ENCODE measurements at places on chromosomes 6 and 20.

DNA sequence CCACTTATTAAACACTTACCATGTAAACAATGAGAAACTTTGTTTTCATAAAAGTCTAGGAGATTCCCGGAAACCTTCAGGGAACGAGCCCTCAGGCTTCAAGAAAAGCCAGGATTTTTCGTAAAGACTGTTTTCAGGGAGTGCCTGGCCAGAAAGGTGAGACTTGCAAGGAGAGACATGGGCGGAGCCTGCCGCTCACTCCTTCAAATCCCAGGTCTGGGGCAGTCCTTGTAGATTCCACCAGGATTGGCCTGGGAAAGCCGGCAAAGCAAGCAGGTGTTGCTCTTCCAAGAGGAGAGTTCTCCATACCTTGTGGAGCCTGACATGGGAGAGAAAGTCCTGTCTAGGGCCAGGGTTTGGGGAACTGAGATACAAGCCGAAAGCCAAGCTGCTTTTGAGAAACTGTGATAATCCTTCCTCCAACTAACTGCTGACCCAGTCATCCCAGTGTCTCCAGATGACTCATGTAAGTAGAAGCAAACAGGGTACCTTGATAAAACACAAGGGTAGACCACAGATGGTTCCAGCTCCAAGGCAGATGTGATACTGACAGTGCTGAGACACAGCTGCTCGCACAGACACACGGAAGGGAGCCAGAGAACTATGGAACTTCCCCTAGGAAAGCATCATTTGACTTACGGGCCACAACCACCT lies 69.4 kb upstream of the NAA20 start:
- DNase-seq, result no peak

GRCh38 chr6:20168690-20169089 lies 43.6 kb downstream of the MBOAT1 start:
- DNase-seq, result no peak

GRCh38 chr20:36606158-36607066 lies 833 bp downstream of the RAB5IF start:
- no peak for DNase-seq

GRCh38 chr6:1611322-1611571 lies 1.5 kb downstream of the FOXC1 start:
- DNase-seq, result no peak

DNA sequence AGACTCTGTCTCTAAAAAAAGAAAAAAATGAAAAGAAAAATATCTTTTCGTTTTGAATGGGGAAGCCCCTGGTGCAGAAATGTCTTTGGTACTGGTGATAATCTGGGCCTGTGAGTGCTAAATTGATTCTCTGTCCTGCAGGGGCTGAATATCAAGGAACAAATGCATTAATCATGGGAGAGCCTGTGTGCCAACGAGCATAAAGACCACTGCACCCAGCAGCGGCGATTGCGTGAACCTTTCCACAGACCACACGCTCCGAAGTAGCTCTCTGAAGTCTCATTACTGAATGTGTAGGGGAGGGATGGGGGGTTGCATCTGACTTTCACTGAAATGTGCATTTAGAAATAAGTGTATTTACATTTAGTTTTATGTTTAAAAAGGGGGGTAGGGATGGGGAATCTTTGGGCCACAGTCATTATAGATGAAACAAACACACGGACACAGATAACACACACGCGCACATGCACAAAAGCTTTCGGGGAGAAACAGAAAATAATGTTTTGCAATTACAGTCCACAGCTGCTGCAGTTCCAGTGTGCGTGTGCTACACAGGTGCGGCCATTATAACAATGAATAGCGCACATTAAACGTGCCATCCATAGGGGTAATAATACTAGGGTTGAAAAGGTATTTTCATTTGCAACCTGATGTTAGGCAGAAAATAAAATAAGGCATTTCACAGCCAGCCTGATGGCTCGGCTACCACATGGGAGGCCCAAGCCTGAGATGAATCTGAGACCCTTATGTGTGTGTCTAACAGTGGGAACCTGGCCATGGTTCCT lies 154.0 kb downstream of the MBOAT1 start:
- DNase-seq, result no peak

DNA sequence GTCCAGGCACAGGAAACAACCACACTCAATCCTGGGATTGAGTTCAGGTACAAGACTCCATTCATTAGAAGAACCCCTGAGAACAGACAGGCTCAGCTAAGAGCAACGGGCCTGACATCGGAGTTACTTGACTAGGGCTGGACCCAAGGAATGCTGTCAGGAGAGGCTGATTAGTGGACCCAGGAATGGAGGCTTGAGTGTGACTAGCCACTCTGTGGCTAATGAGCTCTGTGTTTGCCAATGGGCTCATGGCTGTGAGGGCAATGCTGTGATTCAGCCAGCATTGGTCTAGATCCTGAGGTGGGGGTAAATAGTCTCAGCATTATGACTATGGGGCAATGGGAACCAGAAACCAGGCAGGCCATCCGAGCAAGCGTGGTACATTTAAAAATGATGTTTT lies 71.8 kb downstream of the RIOK1 start:
- DNase-seq, result no peak

DNA sequence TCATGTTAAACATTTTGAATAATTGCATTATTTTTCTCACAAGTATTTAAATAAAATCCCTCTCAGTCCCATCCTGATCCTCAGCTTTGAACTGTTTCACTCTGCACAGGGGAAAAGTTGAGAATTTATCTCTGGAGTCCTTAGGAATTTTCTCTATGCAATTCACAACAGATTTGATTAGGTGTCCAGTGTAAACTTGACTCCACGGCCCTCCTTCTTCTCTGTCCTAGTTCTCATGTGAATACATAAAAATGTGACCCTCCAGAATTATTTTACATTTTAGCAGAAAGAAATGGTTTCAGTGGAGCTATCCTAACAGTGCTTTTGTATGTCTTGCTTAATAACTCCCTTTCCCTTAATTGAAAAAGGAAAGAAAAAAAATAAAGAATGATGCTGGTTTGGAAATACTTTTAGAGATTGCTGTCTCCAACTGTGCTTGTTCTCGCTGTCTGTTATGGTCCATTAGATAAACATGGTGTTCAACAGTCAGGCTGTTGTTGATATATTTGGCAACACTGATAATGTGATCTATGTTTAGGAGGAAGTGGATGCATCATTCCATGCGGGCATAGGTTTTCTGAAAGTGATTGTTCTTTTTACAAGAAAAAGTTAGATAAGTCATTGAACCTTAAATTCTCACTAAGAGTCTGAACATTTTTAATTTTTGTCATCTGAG lies 599.4 kb upstream of the CITED2 start:
- DNase-seq, result no peak

GRCh38 chr20:56411759-56412472 lies at the start of gene CASS4:
TSS of gene CASS4 (plus strand) at chr20:56412260. CDS start at chr20:56412459, 199 bp downstream.
- no peak for DNase-seq

DNA sequence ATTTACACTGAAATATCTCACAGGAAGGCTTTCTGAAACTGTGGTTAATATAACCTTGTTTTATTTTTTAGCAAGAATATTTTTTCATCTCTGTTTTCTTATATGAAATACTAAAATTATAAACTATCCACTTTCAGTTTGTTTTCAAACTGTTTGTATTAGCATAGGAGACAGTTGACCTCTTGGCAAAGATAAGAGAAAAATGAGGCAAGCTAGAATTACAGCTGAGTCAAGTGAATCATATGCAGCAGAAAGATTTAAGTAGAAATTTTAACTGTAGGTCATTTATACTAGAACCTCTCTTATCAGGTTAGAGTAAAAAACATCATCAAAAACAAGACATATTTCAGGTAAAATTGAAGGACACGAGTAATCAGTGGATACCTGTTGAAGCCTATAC lies 792.6 kb downstream of the PHF3 start:
- DNase-seq, result no peak

DNA sequence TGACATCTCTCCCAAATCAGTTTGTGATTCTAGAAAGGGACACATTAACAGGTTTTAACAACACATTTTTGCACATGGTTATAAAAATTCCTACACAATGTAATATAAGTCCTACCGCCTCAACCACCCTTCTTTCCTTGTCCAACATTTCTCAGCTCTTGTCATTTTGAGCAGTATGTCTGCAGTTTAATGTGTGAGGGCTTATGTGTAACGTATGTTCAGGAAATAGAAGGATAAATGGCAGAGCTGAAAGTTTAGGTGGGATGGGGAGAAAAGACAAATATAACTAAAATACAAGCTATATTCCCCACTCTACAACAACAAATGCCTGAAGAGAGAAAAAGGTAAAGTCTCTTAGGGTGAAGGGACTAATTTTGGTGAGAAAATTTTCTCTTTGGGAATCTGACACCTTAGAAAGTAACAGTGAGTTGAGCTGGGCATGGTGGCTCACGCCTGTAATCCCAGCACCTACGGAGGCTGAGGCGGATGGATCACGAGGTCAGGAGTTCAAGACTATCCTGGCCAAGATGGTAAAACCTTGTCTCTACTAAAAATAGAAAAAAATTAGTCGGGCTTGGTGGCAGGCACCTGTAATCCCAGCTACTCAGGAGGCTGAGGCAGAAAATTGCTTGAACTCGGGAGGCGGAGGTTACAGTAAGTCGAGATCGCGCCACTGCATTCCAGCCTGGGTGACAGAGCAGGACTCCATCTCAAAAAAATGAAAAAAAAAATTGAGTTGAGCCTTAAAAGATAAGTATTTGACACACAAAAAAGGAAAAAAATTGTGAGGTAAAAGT lies 5.1 kb downstream of the PNRC1 start:
- DNase-seq, result no peak

DNA sequence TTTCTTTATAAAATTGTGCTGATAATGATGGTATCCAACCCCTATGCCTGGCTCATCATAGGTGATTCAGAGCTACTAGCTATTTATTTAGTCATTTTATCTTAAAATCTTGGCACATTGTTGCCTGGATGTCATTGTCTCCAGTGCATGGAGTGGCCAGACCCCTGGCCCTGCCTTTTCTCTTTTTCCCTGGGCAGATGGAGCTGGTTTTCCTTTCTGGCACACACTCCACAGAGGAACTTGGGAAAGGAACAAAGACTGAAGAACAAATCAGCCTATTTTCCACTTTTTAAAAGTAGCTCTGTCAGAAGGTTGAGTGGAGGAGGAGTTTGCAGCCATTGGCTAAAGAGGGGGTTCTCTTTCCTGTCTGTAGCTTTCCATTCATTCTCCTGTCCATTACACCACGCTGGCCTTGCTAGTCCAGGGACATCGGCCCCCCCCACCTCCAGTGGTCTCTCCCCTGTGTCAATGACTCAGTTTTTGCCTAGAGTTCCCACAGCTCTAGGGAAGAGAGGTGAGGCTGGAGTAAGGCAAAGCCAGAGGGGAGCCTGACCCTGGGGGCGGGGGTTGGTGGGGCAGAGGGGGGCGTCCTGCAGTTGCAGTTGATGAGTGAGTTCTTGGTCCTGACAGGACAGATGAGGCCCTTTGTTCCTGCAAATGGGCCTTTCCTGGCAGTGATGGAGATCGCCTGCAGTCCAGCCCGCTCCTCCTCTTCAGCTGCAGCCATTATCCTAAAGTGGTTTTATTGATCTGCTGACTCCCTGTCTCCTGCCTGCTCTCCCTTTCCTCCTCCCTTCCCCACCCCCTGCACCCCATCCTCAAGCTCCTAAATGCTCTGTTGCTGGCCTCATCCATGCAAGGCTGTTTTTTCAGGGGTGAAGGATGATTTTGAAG lies 774.5 kb downstream of the DHX35 start:
- no peak for DNase-seq

- peak; percentile 9 for DNase-seq
Measured at GRCh38 chr6:151757506-151757955, 50.0 kb upstream of the ESR1 start.

DNA sequence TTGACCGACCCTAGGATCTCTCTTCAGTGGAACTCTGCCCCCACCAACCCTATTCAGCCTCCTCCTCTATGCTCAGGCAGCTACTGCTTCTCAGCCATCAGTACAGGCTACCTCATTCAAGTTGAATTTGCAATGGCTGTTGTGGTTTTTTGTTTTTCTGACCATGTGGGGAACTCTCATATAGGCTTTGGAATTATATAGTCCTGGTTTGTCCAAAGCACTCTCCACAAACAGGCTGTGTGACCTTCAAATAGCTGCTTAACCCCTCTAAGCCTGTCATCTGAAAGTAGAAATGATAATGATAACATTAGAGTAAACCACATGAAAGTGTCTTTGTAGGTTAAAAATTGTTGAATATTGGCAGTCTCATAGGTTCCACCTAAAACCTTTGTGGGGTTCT lies 80.3 kb downstream of the UNC5CL start:
- no peak for DNase-seq

DNA sequence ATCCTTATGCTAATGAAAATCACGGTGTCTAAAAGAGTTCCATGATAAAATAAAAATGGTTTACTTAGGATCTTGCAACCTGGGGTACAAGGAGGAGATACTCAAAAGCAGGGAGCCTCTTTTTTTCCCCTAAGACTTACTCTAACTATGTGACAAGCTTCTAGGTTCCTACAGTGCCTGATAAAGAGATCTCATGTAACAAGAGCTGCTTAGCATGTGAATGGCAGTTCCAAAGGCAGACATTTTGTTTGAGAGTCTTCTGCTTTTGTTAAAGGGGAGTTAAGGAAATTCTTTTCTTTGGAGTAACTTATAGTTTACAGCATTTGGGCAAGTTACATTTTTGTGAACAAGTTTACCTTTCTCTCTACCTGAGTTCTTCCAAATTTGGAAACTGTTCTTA lies 945.8 kb upstream of the ADGRB3 start:
- no peak for DNase-seq

- no peak for DNase-seq
Measured at GRCh38 chr6:41547799-41548097, 1.6 kb downstream of the FOXP4 start.

DNA sequence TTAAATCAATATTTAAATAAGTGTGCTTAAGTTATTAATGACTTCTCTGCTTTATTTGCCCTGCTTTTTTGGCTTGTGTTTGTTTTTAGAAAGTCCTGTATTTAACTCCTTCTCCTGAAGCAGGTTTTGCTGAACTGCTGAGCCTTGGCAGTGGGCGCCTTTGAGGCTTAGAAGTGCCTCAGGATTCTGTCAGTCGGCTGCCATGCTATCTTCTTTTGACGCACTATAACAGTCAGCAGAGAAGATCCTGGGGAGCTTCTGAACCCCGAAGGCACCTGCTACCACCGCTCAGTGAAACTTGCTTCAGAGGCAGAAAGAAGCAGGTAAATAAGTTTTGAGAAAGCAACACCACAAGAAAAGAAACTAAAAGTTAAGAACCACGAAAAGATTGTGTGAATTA lies 22.4 kb downstream of the PCMT1 start:
- DNase-seq, result no peak

DNA sequence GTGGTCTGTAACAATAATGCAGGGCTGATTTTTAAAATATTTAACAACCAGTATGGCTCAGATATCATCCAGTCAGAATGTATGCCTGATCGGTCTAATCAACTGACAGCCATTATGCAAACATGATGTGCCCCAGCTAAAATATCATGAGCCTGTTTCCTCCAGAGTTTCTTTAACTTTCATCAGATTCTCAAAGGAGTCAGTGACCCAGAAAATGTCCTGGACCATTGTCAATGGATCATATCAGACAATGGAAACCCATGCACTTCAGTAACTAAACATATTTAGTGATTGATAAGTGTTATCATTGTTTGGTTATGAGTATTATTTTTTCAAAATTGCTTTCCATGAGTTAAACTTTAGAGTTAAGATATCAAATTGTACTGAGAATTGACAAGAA lies 173.5 kb downstream of the LMBRD1 start:
- DNase-seq, result no peak

GRCh38 chr6:13378669-13379590 lies 50.6 kb upstream of the TBC1D7 start:
- DNase-seq, result no peak

Measured in GM18507 (cell line).